Stimulated activated CD8-positive, alpha-beta memory T cell treated with anti-CD3 and anti-CD28 coated beads, Interleukin-4, amount 100 ng/mL, for 1 hour (primary cell): ENCODE measurements at places on chromosomes 2 and 18.
A peak's percentile ranks its signal among the peaks of the same experiment; 100 is the strongest.

- DNase-seq: no peak
Observed at GRCh38 chr2:126761256-126761980, 105.5 kb downstream of the GYPC start.

DNA sequence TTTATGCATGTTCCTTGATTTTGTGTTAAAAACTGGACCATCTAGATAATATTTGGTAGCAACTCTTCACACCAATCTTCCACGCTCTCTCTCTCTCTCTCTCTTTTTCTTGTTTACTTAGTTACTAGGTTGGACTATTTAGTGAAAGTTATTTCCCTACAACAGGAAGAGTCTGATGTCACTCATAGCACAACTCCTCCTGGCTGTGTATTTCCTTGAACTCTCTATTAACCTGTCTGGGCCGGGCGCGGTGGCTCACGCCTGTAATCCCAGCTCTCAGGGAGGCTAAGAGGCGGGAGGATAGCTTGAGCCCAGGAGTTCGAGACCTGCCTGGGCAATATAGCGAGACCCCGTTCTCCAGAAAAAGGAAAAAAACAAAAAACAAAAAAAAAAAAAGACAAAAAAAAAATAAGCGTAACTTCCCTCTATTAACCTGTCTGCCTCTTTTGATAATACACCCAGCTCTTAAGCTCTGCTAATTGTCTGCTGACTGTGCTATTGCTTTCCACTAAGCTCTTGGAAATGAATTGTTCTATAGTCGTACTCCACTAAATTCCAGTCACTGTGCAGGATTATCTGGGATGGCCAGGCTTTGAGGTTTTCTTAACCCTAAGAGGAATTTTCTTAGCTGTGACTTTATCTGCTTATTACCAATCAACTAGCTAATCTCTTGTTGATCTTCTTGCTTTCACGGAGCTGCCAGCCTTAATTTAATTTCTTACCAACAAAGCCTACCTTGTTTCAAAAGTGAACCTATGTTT lies 18.1 kb upstream of the CDH19 start:
- no peak for DNase-seq

GRCh38 chr2:197885126-197885525 lies 80.7 kb downstream of the PLCL1 start:
- no peak for DNase-seq

GRCh38 chr18:48934723-48935432 lies 15.9 kb downstream of the SMAD7 start:
- DNase-seq: no peak

DNA sequence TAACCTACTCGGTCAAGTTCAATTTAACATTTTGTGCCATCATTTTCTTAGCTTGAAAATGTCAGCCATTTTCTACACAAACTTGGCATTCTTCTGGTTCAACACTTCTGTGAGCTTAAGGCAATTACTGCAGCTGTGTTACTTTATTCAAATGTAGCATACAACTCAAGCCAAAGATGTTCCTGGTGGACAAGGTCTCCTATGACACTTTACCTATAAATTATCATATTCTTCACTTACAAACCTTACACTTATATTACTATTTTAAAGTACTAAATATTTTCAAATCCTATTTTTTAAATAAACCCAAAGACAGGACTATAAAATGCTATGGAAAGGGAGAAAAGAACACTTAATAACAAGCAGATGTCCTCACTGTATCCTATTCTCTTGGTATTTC lies 1045.3 kb downstream of the TSN start:
- no peak for DNase-seq

DNA sequence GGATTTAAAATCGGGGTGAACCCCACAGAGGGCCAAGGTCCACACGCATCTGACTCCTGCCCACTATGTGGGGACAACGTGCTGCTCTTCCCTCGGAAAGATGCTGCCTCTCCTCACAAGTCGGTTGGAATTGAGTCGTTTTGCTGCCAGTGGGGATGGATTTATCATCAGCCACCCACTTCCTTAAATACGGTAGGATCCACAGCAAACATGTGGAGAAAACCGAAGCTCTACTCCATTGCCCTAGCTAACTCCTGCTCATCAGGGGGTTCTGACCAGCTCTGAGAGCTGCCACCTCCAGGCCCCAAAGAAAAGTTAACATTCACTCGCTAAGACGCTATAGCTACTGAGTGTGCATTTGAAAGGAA lies 80.9 kb downstream of the CHRNA1 start:
- no peak for DNase-seq

- no peak for DNase-seq
Observed at GRCh38 chr2:62705859-62706720, 577 bp downstream of the EHBP1 start.

- DNase-seq: no peak
Observed at GRCh38 chr2:7515327-7515726, 598.1 kb downstream of the RNF144A start.

GRCh38 chr2:46705654-46706053 lies 210.0 kb downstream of the MCFD2 start:
- DNase-seq: no peak

- no peak for DNase-seq
Observed at GRCh38 chr2:16103614-16104314, 163.4 kb downstream of the MYCN start.

DNA sequence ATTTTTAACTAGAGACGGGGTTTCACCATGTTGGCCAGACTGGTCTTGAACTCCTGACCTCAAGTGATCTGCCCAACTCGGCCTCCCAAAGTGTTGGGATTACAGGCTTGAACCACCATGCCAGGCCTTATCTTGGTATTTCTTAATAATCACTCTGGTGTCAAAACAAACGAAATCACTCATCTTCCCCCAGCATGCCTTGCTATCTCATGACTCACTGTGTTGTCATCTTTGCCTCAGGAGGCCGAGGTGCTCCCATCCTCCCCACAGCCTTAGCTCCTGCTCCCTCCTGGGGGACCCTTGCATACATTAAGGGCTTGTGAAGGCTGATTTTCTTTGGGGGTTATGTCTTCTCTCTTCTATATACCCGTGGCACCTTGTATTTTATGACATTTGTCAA lies 250.1 kb upstream of the DPP10 start:
- no peak for DNase-seq

- DNase-seq: no peak
Observed at GRCh38 chr2:48849770-48850169, 94.2 kb upstream of the LHCGR start.

DNA sequence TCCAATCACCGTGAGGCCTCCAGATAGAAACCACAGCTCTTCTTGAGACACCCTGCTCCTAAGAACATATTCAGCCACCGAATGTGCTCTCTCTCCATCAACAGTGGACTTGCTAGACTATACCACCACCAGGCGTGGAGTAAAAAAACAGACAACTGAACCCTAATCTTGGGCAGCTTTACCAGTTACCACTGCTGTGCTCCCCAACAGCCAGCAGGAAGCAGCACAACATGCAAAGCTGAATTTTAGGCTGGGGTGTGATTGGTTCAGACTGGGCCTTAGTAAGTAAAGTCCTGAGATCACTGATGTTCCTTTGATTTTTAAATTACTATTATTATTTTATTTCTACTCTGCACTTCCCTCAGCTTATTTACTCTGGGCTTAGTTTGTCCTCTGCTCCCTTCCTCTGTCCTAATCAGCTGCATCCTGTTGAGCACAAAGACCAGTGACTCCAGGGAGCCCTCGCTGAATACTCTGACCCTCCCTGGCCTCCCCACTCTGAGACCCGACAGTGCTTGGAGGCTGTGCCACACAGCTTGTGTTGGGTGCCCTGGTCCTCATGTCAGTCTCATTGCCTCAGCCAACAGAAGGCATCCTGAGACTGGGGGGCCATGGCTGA lies 21.9 kb downstream of the MRPL35 start:
- no peak for DNase-seq

- DNase-seq: no peak
Observed at GRCh38 chr2:108945969-108946368, 43.1 kb downstream of the EDAR start.

- peak; percentile 53 for DNase-seq
Observed at GRCh38 chr2:159921752-159922404, 123.9 kb upstream of the CD302 start.

DNA sequence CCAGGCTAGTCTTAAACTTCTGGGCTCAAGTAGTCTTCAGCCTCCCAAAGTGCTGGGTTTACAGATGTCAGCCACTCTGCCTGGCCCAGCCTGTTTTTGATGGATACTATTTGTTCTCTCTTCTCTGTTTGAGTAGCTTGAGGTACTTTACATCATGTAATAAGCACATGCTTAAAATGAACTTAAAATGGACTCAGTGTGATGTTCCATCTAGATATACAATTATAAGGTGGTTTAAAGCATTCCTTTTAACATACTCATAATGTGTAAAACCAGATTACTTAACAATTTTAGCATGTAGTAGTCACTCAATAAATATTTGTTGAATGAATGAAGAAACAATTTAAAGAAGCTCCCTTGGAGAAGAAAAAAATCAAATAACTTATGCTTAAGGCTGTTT lies 9.6 kb downstream of the PTPRM start:
- no peak for DNase-seq

DNA sequence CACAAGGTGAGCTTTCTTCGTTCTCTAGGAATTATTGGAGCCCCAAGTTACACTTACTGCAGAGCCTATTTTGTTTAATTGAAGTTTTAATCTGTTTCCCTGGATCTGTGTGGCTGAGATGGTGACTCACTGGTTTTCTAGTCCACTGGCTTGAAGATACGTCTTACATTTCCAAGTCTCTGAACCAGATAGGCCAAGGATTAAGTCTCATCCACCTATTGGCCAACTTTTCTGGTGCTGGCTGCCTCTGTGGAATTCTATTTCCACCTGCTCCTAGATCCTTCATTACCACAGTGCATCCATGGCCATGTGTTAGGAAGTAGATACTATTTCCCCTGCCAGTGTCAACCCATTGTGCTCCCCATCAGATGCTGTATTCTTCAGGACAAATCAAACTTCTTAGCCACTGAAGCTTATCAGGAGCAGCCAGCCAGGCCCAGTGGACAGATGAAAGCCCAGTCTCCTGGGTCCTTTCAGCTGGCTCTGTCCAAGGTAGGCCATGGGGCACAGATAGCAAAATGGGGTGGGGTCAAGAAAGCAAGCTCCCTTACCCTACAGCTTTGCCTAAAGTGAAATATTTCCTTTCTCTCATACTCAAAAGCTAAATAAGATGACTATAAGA lies 198.8 kb upstream of the TCF4 start:
- no peak for DNase-seq

GRCh38 chr2:77054938-77055337 lies 467.2 kb downstream of the LRRTM4 start:
- no peak for DNase-seq

- DNase-seq: no peak
Observed at GRCh38 chr2:71749671-71750101, 296.3 kb downstream of the DYSF start.

- DNase-seq: no peak
Observed at GRCh38 chr18:79680100-79680879, 687 bp downstream of the CTDP1 start.

- DNase-seq: no peak
Observed at GRCh38 chr2:16084274-16084673, 143.9 kb downstream of the MYCN start.

GRCh38 chr18:22282311-22283115 lies 113.1 kb downstream of the GATA6 start:
- no peak for DNase-seq
